ENCODE measurements at places on chromosomes 7 and 10.
A peak's percentile ranks its signal among the peaks of the same experiment; 100 is the strongest.

DNA sequence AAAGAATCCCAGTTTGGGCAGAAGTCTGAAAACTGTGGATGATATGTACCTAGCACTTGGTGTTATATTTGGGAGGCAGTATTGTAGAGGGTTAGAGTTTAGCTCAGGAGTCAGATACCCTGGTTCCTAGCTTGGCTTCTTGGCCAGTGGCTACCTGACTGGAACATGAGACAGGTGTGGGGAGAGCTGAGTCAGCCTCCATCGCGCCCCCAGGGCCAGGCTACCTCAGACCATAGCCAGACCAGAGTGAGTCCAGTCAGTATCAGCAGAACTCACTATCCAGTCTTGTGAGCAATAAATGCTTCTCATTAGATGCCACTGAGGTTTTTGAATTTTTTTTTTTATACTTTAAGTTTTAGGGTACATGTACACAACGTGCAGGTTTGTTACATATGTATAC lies 26.0 kb downstream of the CYP3A5 start:
- no peak for DNase-seq

- no peak for DNase-seq
Observed at GRCh38 chr10:89829887-89830269, 128.5 kb downstream of the KIF20B start.

DNA sequence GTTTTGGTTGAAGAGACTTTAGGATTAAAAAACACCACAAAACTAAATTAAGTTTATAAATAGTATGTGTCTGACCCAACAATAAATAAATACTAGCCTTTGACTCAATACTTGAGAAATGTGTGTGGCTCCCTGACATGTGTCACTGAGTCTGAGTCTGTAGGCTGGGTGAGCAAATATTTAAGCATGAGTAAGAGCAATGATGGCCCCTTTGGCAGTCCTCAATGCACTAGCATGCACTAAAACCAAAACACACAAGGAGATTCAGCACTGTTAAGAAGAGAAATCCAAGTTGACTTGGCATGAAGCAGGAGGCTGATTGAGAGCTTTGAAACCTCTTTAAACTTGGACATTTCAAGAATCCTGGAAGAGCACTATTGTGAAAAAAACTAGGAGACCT lies 37.1 kb downstream of the CCDC71L start:
- no peak for DNase-seq

DNA sequence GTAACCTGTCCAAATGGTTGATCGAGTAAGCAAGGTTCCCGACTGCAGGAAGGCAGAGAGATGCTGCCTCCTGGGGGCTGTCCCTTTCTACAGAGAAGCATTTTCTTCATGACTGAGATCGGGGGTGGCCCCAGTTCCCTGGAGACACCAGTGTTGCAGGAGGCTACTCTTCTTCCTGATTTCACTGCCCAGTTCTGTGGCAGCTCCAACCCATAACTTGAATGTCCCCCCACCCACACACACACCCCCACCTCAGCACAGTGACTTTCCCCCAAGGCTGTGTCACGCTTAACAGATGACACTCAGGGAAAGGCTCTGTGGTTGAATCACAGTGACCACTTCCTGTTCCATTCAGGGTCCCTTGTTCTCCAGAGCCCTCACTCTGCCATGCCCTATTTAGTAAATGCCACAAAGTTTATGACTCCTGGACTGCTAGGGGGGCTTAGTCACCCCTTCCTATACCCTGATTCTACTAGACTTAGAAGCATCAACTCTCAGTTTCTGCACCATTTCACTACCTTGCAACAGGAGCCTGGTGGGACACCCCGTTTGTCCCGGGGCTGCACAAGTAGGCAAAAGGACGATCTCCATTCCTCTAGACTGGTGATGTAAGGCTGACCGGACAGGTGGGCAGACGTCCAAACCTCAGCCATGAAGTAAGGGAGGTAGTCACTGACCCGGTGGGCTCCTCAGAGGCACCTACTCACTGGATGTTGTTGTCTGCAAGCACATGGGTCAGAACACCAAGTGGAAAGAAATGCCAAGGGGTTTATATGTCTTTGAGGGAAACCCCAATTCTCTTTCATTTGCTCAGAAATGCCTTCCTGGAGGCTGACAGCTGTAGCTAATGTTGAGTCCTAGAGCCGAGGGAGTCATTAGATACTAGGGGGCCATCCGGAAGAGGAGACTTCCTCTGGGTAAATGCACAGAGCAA lies 31.3 kb upstream of the SMC3 start:
- DNase-seq: peak; percentile 15

DNA sequence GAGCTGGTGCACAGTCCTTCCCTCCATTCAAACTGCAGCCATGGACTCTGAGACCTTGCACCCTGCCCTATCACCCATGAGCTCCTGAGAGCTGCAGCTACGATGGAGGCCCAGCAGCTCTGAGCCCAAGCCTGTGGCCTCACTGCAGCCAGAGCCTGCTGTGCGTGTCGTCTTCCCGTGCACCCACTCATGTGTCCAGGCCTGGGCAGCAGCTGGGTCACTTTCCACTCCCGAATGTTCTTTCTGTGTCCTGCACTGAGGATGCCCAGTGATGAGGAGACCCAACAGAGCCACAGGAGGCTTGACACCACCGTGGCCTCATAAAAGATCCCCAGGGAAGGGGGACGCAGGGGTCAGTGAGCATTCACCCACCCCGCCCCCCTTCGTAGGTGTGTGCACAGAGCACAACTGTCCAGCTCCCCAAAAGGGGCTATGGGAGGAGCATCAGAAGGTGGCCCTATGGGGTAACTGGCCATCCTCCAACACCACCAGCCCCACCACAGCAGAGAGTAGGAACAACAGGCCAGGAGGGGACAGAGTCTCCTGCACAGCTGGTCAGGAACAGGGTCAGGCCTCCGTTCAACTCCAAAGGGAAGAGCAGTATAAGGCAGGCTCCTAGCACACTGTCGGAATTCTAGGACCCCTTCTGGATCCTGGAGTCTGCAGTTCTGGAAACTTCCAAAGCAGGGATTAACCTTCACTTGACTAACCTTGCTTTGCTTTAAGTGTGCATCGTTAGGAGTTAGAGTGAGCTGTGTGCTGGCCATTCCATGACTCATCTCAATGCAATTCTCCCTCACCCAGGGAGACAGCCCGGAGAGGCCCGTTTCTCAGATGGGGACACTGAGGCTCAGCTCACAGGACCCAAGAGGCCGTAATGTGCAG lies 52.6 kb downstream of the RASGEF1A start:
- no peak for DNase-seq

- no peak for DNase-seq
Observed at GRCh38 chr10:113552701-113553100, at the start of gene HABP2. Gene HABP2 (plus strand): TSS chr10:113553053. CDS start chr10:113553122, 69 bp downstream.

DNA sequence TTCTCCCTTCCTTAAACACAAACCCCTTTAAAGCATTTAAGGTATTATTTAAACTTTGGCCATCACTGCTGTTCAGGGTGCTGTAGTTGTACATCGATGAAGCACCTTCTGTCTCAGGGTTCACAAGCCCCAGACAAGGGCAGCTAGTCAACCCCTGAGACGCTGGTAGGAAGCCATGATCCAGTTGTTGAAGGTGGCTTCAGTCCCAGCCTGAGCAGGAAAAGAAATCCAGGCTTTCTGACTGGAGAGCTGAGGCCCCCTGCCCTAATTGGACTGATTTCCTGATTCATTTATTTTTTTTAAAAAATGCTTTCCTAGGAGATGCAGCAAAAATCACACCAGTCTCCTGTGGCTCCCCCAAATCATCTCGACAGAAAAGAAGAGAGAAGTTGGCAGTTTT lies 15.8 kb downstream of the CPA1 start:
- DNase-seq: no peak

- no peak for DNase-seq
Observed at GRCh38 chr10:35150308-35150707, 23.7 kb downstream of the CREM start.

GRCh38 chr7:43849047-43849446 lies 20.3 kb downstream of the MRPS24 start:
- no peak for DNase-seq

DNA sequence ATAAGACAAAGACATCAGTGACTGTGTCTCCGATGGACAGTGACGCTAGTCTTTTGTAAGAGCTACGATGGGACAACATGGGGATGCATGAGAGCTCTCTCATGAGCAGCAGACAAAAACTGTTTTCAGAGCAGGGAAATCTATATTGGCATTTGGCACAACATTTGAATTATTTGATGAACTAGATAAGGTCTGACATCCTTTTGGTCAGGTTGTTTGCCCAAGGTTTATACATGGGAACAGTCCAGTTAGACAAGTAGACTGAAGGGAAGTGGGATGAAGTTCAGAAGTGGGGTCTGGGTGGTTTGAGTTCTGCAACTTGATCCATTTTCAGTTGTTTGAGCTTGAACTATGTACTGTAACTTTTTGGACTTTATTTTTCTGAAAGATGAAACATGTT lies 50.8 kb downstream of the BUB3 start:
- DNase-seq: no peak

- DNase-seq: no peak
Observed at GRCh38 chr7:141551782-141552181, 572 bp downstream of the AGK start.

GRCh38 chr10:83167081-83167480 lies 972.2 kb upstream of the GHITM start:
- no peak for DNase-seq

DNA sequence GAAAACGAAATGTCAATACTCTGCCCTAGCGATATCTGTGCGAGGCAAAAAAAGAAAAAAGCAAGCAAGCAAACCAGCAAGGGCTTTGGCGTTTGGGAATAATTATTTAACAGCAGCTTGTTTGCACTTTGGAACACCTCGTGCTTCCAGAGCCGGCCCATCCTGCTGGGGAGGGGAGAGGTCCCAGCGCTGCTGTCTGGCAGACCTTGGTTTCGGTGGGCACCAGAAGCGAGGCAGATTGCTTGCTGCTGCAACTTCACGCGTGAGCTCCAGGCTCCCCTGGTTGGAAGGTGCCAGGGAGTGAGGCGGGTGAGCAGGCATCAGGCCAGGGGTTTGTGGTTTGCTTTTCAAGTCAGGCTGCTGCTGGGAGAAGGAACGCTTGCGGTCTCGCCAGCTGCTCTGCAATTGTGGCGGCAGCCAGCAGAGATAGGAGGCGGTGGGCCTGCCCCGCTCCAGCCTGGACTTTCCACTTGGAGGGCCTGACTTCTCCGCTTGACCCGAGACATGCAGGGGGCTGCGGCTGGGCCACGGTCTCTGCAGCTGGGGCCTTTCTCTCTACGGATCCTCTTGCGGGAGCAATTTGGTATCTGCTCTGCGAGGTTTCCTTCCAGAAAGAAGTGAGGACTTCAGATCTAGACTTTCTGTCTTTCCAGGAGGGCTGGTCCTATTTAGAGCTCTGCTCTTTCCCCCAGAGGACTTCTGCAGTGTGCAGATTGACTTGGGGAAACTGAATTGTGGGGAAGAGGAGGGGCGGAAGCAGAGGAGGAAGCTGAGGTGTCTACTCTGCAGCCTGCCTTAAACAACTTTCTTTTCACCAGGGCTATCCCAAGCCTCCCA lies 131.4 kb downstream of the PRPF18 start:
- peak; percentile 21 for DNase-seq

DNA sequence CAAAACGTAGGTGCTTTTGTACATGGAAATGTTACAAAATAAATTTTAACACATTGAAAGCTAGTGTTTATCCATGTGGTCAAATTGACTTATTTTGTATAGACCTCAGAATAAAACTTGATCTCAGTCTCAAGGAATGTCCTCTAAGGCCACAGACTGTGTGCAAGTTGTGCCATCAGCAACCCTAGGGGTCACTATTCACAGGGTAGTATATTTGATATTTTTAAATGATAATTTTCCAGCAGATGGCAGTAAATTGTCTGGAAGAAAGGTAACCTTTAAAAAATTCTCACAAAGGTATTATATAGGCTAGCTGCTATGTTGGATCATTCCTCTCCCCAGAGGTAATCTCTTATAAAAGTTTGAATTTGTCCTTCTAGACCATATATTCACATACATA lies 12.9 kb upstream of the SNX10 start:
- peak; percentile 33 for DNase-seq

- DNase-seq: no peak
Observed at GRCh38 chr10:14579405-14579804, 195.3 kb downstream of the FAM107B start.

GRCh38 chr10:4725917-4726606 lies 99.9 kb upstream of the AKR1E2 start:
- no peak for DNase-seq

- DNase-seq: no peak
Observed at GRCh38 chr10:63430091-63430998, 35.4 kb downstream of the JMJD1C start.

DNA sequence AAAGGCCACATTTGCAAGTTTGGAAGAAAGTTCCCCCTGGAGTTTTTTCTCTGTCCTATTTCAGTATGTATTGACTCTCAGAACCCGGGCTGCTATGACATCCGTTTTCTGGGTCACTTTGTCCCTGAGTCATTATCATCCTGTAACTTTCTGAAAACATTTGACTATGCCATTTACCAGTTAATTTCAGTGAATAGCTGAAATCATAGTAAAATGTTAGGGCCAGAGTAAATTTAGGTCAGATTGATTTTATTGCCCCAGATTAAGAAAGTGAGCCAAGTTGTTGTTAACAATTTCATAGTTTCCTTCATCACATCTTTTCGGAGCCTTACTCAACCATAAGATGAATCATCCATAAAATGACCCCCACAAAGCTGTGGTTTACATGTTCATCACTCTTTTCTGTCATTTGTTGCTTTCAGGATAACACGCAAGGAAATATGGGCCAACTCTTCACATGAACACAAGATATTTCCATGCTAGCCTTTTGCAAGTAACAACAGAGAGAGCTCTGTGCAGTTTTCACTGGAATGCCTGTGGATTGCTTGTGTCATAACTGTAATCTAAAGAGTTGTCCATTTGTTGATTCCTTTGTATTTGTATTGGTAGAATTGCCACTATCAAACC lies 3.9 kb upstream of the MACC1 start:
- no peak for DNase-seq

GRCh38 chr10:14604181-14605142 lies 170.2 kb downstream of the FAM107B start:
- DNase-seq: no peak

GRCh38 chr10:6583447-6583846 lies 3.4 kb upstream of the PRKCQ start:
- no peak for DNase-seq

DNA sequence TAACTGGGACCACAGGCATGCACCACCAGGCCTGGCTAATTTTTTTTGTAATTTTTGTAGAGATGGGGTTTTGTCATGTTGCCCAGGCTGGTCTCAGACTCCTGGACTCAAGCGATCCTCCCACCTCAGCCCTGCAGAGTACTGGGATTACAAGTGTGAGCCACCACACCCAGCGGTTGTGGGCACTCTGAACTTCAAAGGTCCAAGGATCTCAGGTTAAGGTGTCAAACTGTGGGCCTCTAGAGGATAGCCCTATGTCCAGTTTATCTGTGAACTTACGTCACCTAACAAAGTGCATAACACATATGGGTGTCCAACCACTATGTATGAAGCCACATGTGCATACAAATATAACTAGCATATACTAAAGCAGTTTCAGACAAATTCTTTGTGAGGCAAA lies 3.2 kb upstream of the IL2RA start:
- no peak for DNase-seq

GRCh38 chr7:68697796-68698280 lies 900.4 kb upstream of the AUTS2 start:
- DNase-seq: no peak

GRCh38 chr7:26937939-26938623 lies 73.7 kb upstream of the SKAP2 start:
- no peak for DNase-seq

GRCh38 chr7:129401967-129402860 lies 32.0 kb upstream of the STRIP2 start:
- DNase-seq: no peak

Data from NCI-H526 (cell line).